Activated CD4-positive, CD25-positive, alpha-beta regulatory T cell treated with anti-CD3 and anti-CD28 coated beads, Interleukin-2, amount 50 U/mL, for 24 hours (primary cell): ENCODE measurements at places on chromosomes 11 and 22.

DNA sequence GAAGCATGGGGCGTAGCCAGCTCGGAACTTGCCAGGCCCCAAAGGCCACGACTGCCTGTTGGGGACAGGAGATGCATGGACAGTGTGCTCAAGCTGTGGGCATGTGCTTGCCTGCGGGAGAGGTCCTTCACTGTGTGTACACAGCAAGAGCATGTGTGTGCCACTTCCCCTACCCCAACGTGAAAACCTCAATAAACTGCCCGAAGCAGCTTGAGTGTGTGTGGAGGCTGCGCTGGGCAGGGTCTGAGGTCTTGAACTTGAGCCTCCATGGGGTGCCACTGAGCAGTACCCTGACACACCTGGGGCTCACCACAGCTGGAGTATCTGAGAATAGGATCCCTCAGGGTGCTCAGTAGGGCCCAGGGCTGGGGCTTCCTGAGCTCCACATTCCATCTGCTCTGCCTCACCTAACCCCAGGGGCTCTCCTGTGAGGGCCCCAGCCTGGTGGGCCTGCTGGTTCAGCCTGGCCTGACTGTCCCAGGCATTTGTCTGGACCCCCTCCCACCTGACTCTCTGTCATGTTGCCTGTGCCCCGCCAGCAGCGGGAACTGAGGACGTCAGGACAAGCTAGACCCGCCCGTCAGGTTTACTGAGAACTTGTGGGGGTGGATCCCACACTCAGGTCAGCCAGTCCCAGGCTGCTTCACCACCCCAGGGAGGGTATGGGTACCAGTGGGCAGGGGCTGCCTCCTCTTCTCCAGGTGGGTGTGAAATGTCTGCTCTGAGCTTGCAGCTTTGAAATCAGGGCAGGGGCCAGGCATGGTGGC is 3.2 kb downstream of the RASSF7 start:
- no peak for ATAC-seq

DNA sequence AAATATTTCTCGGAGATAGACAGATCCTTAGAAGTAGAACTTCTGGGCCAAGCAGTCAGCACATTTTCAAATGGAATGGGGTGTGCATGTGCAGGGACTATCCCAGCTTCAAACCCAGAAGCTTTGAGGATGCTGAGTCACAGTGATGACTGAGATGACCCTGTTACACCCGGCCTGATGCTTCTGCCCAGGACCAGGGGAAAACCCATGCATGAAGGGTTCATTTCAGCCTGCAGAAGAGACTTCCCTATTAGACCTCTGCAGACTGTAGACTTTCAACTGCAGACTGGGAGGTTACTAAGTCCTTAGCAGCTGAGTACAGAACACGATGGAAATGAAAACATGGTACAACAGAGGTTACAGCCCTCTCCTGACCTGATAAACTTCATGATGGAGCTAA is 3.6 kb upstream of the OR2AT4 start:
- peak; percentile 91 for ATAC-seq

DNA sequence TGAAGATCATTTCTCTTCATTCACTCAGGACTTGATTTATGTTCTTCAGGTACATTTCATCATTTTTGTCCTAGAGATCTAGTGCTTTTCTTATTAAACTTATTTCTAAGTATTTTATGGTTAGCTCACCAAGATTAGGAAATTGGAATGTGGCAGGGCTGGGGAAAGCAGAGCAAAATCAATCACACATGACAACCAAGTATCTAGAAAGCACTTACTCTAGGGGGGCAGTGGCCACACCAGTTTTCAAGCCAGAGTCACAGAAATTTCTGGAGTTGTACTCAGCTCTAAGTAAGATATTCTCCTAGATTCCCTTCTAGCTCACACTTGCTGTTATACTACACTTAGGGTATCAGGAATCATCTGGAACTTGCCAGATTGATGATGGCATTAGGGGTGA is 33.3 kb upstream of the MYEOV start:
- ATAC-seq = no peak

DNA sequence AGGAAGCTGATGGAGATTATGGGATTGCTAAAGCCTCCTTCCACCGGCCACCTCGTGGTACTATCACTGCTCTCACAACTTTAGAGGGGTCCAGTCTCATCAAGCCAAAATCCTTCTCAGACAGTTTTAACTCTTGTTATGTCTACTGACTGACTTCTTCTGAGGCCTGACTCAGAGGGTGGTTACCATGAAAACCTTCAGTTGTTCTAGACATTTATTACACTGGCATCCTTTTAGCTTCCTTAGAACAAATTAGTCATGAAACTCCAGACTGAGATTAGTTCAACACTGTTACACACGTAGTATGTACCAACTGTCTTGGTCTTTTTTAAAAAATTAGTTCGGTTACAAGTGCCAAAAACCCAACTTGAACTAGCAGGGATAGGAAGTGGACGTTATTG is 7.5 kb downstream of the DIXDC1 start:
- peak; percentile 95 for ATAC-seq

- no peak for ATAC-seq
These were observed 7.8 kb upstream of the KDM2A start for GRCh38 chr11:67111261-67111660.

- no peak for ATAC-seq
These were observed 2.2 kb upstream of the TOP3B start for GRCh38 chr22:21984793-21985192.

DNA sequence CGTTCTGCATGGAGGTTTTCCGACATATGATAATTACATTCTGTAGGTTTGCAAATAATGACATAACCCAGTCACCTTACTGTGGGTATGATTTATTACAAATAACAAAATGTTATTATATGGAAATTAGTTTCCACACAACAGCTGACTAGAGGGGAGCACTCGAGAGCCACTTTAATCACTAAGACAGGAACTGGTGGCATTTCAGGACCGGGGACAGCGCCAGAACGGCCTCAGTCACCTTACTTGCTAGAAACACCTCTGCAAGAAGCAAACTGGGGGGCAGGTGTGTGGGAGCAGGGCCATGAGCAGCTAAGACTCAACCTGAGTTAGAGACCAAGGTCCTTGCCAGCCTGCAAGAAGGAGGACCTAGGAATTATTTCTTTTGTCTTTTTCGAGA is 199.9 kb downstream of the DSCAML1 start:
- no peak for ATAC-seq

GRCh38 chr22:26553056-26553752 is 36.7 kb downstream of the TPST2 start:
- no peak for ATAC-seq

DNA sequence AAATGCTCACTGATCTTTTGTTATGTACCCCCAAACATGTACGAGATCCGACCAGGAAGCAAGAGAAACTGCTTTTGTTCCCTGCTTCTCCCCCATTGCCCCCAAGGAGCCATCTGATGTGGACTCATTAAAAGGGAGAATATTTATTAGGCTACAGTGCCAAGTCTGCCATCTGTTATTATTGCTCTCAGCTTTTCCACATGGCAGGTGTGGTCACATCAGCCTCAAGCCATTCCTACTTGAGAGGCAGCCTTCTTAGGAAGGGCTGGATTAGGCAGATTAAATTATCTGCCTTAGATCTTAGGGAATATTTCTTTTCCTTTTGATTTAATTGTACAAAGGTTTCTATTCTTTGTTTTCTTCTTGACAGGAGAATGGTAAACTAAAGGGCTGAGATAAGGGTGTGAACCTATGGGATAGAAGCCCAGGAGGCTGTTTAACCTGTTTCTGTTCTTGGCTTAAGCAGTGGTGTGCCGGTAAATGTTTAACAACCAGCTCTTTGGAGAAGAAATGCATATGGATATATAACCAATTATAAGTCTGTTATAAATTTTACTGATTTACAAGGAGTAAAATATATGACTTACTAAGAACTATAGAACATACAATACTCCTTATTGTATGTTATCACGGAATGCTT is 88.8 kb downstream of the PDHX start:
- no peak for ATAC-seq

DNA sequence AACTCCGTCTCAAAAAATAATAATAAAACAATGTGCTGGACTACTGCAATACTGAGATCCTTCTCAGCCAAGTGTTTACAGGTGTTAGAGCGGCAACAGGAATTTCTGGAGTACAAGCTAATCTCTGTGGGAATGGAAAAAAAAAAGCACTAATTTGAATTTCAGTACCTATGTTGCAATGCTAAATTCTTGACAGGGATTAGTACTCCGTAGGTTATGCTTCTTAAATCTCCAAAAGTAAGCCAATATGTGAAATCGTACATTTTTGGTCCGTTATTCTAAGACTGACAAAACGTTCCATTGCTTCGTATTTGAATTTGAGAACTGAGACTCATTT is 1.1 kb downstream of the ATL3 start:
- no peak for ATAC-seq

- no peak for ATAC-seq
These were observed 30.8 kb downstream of the GNB1L start for GRCh38 chr22:19823902-19824211.

DNA sequence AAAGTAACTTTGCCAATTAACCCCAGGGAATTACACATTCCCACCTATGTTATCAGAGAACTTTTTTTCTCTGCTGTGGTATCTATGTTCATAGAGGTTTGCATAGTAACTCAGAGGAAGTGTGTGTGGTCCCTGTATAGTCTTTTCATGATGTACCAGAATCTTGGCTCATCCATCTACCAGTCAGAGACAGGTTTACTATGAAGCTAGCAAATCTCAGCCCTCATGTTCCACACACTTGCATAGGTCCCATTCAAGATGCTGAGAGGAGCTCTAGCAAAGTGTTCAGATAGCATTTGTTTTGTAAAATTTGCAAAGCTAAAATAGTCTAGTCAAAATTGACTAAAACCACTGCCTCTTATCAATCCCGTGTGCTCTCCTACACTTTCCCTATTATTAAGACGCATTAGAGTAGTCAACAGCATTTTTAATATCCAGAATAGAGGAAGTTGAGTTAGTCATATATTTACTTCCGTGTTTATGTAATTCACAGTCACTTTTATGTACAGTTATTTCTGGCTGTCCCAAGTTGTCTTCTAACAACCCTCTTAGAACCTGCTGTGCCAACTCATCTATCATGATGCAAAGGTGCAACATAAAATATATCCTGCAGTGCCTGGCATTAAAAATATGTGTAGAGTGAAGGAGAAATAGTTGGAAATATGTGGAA is 184.2 kb downstream of the FAM76B start:
- no peak for ATAC-seq

- no peak for ATAC-seq
These were observed 4.7 kb upstream of the ARHGAP42 start for GRCh38 chr11:100682247-100682969.

GRCh38 chr11:134264966-134265764 is 11.0 kb upstream of the GLB1L3 start:
- no peak for ATAC-seq

DNA sequence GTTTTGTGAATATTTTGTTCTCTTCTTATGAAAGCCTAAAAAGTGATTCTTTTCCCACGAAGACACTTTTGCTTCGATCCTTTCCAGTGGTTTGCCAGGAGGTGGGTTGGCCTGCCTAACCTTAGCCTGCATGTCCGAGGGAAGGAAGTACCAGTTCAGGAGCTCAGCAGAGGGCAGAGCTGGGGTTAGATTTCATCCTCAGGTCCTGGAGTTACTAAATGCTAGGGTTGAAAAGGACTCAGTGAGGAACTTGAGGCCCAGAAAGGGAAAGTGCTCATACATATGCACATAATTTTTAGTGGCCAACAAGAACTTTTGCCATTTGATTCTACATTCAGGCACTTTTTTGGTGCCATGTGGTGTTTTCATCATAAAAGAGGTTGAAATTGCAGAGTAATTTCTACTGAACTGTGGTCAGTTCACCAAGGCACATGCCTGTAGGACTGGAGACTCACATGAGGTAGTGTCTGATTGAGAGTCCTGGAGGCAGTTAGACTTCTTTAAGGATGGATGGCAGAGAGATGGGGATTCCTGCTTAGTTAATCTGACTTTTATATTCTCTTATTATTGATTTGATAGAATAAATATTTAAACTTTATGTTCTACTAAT is 36.7 kb downstream of the NCAM1 start:
- ATAC-seq = no peak

DNA sequence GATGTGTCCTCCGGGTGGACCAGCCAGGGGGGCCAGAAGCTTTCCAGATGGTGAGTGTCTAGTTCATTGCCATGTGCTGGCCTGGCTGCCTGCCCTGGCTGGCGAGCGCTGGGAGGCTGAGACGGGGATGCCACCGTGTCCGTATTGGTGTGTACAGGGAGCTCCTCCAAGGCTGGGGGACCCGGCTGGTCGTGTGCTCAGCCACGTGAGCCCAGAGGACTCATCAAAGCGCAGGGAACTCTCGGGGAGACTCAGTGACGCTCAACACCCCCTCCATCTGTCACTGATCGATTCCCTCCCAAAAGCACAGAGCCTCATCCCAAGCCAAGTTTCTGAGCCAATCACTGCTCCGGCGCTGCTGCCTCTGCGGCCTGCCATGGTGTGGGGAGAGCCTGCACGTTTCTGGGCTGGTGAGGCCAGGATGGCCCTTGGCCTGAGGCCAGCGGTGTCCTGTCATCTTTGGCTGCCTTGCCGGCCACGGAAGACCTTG is 423.7 kb downstream of the SHANK2 start:
- ATAC-seq = no peak

GRCh38 chr11:57567515-57568329 is at the start of gene UBE2L6:
UBE2L6 (minus strand) TSS chr11:57567672; CDS start chr11:57567611, 61 bp downstream.
- peak; percentile 78 for ATAC-seq

GRCh38 chr11:128501632-128502549 is 85.5 kb downstream of the ETS1 start:
- ATAC-seq = no peak

DNA sequence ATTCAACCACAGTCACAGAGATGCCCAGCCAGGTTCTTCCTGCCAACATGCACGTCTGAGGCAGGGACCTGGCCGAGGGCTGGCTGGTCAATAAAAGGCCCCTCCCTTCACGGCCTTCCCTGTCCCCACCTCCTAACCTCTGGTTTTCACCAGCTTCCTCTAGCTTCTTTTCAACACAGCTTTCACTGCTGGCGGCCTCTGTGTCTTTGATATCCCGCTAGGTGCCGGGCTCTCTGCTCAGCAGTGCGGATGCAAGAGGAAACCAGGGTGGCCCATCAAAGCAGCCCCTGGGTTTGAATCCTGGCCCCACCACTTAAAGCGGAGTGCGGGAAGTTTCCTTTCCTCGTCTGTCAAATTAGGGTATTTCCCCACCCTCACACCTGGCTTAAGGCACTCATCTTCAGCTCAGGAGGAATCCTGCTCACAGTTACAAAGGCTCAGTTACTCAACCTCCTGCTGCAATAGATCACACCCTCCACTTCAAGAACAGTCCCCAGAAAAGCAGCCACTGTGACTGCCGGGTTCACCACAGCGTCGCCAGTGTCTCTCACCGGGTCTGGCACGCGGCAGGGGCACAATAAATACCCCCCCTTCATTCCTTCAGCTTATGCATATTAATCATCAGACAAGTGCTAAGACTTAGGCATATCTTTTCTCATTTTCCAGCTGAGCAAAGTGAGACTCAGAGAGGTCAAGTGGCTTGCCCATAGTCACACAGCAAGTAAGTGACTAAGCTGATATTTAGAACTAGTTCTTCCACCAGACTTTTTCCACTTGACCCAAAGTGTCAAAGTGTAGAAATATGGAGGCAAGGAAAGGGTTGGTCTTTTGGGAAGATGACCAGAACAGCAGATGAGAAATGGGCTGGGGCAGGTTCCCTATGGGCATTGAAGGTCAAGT is 45.7 kb downstream of the TXN2 start:
- ATAC-seq = peak; percentile 92

GRCh38 chr11:72229925-72230763 is 5.6 kb downstream of the INPPL1 start:
- no peak for ATAC-seq
